ENCODE measurements at places on chromosomes 3 and 15.

DNA sequence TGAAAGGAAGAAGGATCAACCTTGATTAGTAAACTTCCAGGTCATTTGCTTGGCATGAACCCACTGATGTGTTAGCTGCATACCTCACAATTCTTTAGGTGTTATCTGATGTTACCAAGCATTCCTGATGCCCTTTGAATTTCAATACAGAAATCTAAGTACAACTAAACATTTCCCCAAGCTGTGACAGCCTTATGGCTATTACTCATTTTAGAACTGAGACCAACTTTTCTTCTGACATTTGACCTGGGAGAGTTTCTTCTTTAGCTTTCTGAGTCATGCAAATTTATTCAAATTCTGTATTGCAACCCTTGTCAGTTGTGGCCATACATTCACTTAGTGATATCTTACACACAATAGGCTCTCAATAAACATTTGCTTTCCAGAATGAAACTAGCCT, 124.3 kb downstream of the TIGIT start:
- no peak for DNase-seq

DNA sequence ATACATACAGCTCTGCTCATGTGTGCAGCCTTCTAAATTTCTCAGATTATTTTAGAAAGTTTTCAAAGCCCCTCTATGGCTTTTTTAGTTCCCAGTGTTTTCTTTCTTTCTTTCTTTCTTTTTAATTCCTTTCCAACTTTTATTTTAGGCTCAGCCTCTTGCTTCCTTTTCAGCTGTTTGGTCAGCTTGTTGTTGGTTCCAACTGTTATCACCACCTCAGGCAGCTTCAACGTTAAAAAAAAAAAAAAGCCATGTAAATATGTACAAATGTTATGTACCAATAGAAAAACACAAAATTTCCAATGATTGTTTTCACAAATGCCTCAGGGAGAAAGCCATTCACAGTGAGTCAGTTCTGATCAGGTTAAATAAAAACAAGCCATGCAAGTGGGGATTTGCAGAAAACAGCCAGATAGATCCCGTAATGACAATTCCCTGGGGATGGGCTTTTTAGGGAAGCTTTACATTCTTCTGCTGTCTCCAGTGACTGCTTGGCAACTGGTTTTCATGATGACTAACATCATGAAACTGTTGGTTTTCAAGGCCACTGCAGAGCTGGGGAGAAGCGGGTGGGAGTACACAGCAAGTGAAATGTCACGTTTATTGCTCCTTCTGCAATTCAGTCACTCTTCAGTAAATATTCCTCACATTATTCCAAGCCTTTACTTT, 908.4 kb downstream of the EPHA3 start:
- DNase-seq, result no peak

DNA sequence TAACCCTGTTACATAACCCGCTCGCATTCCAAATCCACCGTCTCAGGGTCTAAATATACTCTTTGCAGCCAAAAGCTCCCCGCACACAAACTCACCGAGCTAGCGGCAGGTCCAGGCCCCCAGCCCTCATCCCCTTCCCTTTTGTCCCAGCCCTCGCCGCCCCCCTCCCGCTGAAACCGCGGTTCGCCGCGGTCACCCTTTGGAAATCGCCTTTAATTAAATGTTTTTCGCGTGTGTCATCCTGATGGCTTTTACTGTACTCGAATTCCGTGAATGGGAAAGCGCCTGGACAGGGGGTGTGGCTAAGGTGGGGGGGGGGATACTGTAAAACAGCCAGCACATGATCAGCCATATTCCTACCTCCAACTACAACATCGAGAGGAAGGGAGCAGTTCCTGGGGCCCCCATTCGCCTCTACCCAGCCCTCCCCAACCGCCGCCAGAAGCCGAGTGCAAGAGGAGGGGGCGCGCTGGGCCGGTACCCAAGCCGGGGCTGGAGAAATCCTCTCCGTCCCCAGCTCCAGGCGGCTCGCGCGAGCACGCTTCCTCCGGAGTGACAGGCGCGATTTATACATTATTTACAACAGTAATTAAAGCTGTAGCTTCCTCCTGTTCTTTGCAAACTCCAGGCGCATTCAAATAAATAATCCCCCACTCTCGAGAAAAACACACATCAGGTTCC, 1.7 kb downstream of the RORA start:
- DNase-seq, result peak; percentile 49

- DNase-seq, result no peak
Measured at GRCh38 chr3:122343654-122344053, 18.6 kb downstream of the CSTA start.

DNA sequence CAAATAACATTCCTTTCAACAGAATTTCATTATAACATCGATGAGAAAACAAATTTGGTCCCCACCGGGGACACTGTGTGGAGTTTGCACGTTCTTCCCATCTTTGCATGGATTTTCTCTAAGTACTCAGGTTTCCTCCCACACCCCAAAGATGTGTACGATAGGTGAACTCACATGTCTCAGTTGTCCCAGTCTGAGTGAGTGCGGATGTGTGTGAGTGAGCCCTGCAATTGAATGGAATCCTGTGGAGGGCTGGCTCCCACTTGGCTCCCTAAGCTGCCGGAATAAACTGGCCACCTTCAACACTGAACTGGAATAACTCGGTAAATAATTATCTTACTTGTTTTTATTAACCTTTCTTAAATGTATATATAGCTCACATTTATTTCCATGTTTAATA, 77.0 kb downstream of the TRANK1 start:
- DNase-seq, result no peak

GRCh38 chr15:42385980-42386700, 26.8 kb downstream of the CAPN3 start:
- DNase-seq, result no peak

- DNase-seq, result no peak
Measured at GRCh38 chr15:73442968-73443367, at the start of gene REC114. Gene REC114 (plus strand): TSS chr15:73443164. CDS start chr15:73443186, 22 bp downstream.

GRCh38 chr15:59194639-59195325, 11.9 kb upstream of the LDHAL6B start:
- no peak for DNase-seq

DNA sequence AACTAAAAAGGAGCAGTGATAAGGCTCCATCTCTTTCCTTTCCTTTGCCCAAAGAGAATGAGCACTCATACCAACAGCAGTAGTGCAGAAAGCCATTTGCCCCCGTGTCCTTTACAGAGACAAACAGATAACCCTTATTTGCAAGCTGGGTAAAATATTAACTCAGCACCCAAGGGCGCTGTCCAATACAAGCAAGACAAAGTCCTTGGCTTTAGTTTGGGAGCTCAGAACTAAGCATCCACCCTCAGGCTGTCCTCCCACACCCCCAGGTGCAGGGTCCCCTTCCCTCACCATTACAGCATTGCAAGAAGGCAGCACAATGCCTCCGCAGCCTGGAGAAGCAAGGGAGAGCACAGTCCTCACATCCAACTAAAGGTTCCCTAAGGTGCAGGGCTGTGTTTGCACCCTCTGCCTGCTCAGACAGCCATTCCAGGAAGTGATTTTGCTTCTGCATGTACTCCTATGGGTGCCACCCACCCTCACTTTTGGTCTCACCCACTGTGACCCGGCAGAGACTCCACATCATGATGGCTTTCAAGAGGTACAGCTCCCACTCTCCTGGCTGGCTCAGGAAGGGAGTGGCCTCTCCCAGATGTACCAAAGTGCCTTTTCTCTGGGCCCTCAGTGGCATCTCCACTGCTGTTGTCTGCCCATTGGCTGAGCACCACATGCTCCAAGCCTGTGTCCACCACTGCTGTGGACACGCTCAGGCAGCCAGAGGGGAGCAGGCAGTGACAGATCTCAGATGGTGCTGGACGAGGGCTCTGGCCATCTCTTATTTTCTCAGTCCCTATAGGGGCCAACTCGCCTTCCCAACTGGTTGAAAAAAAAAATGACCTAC, 34.1 kb upstream of the HES1 start:
- no peak for DNase-seq

GRCh38 chr3:144968750-144969350, 997.2 kb downstream of the DIPK2A start:
- no peak for DNase-seq
